Thyroid gland (tissue), 4 donors: ENCODE measurements at places on chromosomes 13 and 19. TPM values are rescaled to one million over a fixed set of nuclear protein-coding genes. Genes with fewer than 3 reads are reported as not detected.

DNA sequence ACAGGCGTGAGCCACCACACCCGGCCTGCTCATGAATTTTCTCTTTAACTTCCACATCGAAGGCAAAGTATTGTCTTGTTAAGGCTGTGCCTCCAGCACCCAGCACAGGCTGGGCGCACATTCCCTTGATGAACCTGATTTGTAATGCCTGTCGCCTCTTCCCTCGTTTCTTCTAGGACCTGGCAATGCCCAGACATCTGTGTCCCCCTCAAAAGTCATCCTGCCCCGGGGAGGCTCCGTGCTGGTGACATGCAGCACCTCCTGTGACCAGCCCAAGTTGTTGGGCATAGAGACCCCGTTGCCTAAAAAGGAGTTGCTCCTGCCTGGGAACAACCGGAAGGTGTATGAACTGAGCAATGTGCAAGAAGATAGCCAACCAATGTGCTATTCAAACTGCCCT lies 3.7 kb downstream of the ICAM1 start:
- no peaks in the 10 kb centered on the region for H3K27me3 ChIP-seq
- H3K36me3 ChIP-seq = no peaks in the 10 kb centered on the region
- H3K27ac ChIP-seq = no peak overlapping the region

- H3K4me1 ChIP-seq = no peaks in the 10 kb centered on the region
- no peak overlapping the region for H3K27ac ChIP-seq
- DNase-seq = no peak
- no peak overlapping the region for H3K4me3 ChIP-seq
- no peaks in the 10 kb centered on the region for H3K36me3 ChIP-seq
- no peaks in the 10 kb centered on the region for H3K27me3 ChIP-seq
These were observed 102.3 kb downstream of the UBL3 start for GRCh38 chr13:29748097-29748496.

GRCh38 chr19:9967326-9967725 lies 31.0 kb upstream of the OLFM2 start:
- DNase-seq = no peak
- no peak overlapping the region for H3K4me3 ChIP-seq
- H3K27ac ChIP-seq = no peak overlapping the region
- no peaks in the 10 kb centered on the region for H3K27me3 ChIP-seq
- no peaks in the 10 kb centered on the region for H3K4me1 ChIP-seq
- H3K36me3 ChIP-seq = no peaks in the 10 kb centered on the region

- no peak for DNase-seq
- H3K36me3 ChIP-seq = no peaks in the 10 kb centered on the region
- no peak overlapping the region for H3K4me3 ChIP-seq
- H3K27ac ChIP-seq = no peak overlapping the region
- H3K27me3 ChIP-seq = no peaks in the 10 kb centered on the region
These were observed 2.8 kb upstream of the LMO7 start for GRCh38 chr13:75633285-75633684.

Gene MYH14
- 159 TPM for total RNA-seq

Gene KBTBD6
- 11.5 TPM for total RNA-seq

Gene PRKCSH
- 179 TPM for total RNA-seq

Gene ZNF345
- 11.6 TPM for total RNA-seq

Gene EPS8L1
- total RNA-seq = 84.8 TPM

Gene CGB5
- not detected for total RNA-seq
